Memory B cell (primary cell): ENCODE measurements at places on chromosomes 3 and 15.

DNA sequence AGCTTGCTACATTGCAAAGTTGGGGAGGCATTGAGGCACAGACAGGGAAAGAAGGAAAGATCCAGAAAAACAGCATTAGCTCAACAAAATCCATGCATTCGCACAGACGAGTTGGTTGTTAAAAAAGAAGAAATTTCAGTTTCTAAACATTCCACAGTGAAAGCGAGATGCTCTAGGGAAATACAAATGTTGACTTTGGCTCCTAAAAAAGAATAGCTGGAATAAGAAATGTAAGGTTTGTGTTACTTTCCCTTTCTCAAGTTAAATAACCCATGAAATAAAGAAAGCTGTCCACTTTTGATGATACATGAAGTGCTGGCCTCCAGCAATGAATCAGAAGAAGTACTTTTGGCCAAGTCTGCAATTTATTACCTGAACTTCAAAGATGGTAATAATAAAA lies 465.1 kb downstream of the ERC2 start:
- H3K27ac ChIP-seq = no peak overlapping the region
- no peak overlapping the region for H3K4me3 ChIP-seq
- no peak for DNase-seq
- H3K4me1 ChIP-seq = no peaks in the 10 kb centered on the region
- peaks cover under 1% of the 10 kb centered on the region for H3K27me3 ChIP-seq

DNA sequence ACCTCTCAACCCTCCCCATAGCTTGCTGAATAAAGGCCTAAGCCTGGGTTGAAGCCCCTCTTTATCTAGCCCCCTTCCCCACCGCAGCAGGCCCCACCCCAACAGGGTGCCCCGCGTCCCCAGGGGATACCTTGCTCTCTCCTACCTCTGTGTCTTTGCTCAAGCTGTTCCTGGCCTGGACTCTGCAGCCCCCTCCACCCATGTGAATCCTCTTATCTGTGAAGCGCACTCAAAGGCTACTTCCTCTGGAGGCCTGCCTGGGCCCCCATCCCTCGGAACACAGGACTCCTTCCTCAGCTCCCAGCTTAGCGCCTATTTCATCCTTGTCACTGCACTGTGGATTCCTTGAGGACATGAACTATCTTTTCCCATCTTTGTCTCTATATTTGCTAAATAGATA lies 61.4 kb upstream of the HERC1 start:
- DNase-seq = no peak
- no peak overlapping the region for H3K4me3 ChIP-seq
- no peaks in the 10 kb centered on the region for H3K36me3 ChIP-seq
- H3K27ac ChIP-seq = no peak overlapping the region
- H3K27me3 ChIP-seq = no peaks in the 10 kb centered on the region

- H3K36me3 ChIP-seq = no peaks in the 10 kb centered on the region
- H3K4me3 ChIP-seq = no peak overlapping the region
- no peaks in the 10 kb centered on the region for H3K4me1 ChIP-seq
- no peak for DNase-seq
- peaks cover 2% of the 10 kb centered on the region for H3K27me3 ChIP-seq
- H3K27ac ChIP-seq = no peak overlapping the region
Measured at GRCh38 chr15:71279757-71280141, 164.5 kb downstream of the THSD4 start.

- H3K36me3 ChIP-seq = no peaks in the 10 kb centered on the region
- H3K27ac ChIP-seq = no peak overlapping the region
- no peak overlapping the region for H3K4me3 ChIP-seq
- no peak for DNase-seq
- peaks cover 19% of the 10 kb centered on the region for H3K27me3 ChIP-seq
- peaks cover 42% of the 10 kb centered on the region for H3K4me1 ChIP-seq
Measured at GRCh38 chr3:16370872-16371740, 106.1 kb downstream of the OXNAD1 start.

DNA sequence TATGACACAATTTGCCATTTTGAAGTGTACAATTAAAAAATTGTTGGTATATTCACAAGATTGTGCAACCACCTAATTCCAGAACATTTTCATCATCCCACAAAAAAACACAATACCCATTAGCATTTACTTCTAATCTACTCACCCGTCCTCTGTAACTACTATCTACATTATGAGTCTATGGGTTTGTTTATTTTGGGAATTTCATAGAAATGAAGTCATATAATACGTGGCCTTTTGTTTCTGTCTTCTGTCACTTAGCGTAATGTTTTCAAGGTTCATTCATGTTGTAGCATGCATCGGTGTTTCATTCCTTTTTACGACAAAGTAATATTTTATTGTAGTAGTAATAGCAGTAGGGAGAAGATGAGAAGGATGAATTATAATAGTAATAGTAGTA lies 55.2 kb upstream of the CNTN6 start:
- H3K27me3 ChIP-seq = no peaks in the 10 kb centered on the region
- no peak for DNase-seq
- no peaks in the 10 kb centered on the region for H3K4me1 ChIP-seq
- H3K36me3 ChIP-seq = no peaks in the 10 kb centered on the region

DNA sequence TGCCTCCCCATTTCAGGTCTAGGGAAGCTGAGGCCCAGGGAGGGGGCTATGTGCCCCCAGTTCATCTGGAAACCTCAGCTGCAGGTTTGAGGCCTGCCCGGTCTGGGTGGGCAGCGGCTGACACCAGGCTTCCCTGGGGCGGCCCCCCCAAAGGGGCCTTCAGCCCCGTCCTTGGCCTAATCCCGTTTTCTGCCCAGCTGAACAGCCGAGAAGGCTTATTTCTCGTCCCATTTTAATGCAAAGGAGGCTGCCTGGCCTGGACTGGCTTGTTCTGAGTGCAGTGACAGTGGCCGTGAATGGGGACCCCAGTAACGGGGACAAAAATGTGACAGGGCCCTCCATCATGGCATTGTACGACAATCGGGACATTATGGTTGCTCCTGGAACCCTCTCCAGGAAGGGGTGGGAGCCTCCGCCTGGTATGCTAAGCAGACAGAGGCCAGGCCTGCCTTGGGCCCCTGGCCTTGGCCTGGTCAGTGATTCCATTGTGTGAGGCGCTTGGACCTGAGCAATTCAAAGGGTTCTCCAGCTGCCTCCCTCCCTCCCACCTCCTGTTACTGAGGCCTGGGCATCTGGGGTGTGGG lies 93.9 kb downstream of the WNT7A start:
- H3K27me3 ChIP-seq = peaks cover 28% of the 10 kb centered on the region
- no peaks in the 10 kb centered on the region for H3K36me3 ChIP-seq
- no peaks in the 10 kb centered on the region for H3K4me1 ChIP-seq
- H3K27ac ChIP-seq = no peak overlapping the region
- DNase-seq = no peak

GRCh38 chr3:106482451-106482850 lies 613.6 kb upstream of the CBLB start:
- H3K36me3 ChIP-seq = peaks cover 4% of the 10 kb centered on the region
- H3K27me3 ChIP-seq = no peaks in the 10 kb centered on the region
- H3K4me3 ChIP-seq = no peak overlapping the region
- H3K4me1 ChIP-seq = no peaks in the 10 kb centered on the region
- H3K27ac ChIP-seq = no peak overlapping the region
- DNase-seq = no peak

- peaks cover 9% of the 10 kb centered on the region for H3K36me3 ChIP-seq
- no peak overlapping the region for H3K4me3 ChIP-seq
- H3K4me1 ChIP-seq = peaks cover 35% of the 10 kb centered on the region
- H3K27ac ChIP-seq = no peak overlapping the region
Measured at GRCh38 chr15:98713585-98714001, 65.3 kb downstream of the IGF1R start.

DNA sequence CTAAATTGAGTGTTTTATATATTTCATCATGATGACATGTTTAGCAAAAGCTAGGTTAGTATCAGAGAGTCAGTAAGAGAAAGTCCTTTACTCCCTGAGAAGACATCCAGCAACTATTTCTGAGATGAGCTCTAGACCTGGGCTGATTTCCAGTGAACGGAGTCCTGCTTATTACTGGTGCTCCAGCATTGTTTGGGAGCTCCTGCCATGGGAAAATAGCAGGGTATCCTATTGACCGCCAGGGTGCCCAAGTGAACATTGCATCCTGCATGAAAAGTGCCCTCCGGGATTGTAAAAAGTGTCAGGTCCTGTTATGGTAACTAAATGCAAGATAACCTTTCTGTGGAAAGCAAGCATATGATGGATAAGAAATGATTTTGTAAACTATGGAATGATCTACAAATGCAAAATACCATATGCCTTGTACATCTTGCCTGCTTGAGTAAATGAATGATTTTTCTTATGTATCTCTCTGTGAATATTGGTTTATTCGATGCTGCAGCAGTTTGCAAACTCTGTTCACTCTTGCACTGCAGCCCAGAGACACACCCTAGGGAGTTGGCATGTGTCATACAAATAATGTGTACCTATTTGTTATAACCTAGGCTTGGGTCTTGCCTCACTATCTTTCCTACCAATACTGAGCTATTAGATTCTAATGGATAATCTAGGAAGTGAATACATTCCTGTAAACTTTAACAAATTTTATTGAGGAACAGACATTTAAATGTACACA lies 96.7 kb downstream of the IL5RA start:
- no peak overlapping the region for H3K27ac ChIP-seq
- no peak overlapping the region for H3K4me3 ChIP-seq
- peaks cover 9% of the 10 kb centered on the region for H3K4me1 ChIP-seq
- peaks cover 13% of the 10 kb centered on the region for H3K27me3 ChIP-seq
- DNase-seq = no peak
- no peaks in the 10 kb centered on the region for H3K36me3 ChIP-seq

DNA sequence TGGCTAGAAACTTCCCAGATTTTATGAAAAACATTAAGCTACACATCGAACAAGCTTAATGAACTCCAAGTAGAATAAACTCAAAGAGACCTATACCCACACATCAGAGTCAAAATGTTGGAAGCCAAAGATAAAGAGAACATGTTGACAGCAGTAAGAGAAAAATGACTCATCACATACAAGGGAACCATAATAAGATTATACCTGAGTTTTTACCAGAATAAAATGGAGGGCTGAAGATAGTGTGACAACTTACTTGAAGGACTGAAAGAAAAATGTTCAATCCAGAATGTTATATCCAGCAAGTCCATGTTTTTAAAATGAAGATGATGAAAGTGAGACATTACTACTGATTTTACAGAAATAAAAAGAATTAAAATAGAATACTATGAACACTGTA lies 22.8 kb downstream of the MYL3 start:
- no peaks in the 10 kb centered on the region for H3K27me3 ChIP-seq
- H3K4me1 ChIP-seq = peaks cover 3% of the 10 kb centered on the region
- no peak overlapping the region for H3K4me3 ChIP-seq

- no peaks in the 10 kb centered on the region for H3K27me3 ChIP-seq
- H3K27ac ChIP-seq = no peak overlapping the region
- no peak for DNase-seq
- no peak overlapping the region for H3K4me3 ChIP-seq
Measured at GRCh38 chr3:64861684-64862083, 173.9 kb upstream of the ADAMTS9 start.

DNA sequence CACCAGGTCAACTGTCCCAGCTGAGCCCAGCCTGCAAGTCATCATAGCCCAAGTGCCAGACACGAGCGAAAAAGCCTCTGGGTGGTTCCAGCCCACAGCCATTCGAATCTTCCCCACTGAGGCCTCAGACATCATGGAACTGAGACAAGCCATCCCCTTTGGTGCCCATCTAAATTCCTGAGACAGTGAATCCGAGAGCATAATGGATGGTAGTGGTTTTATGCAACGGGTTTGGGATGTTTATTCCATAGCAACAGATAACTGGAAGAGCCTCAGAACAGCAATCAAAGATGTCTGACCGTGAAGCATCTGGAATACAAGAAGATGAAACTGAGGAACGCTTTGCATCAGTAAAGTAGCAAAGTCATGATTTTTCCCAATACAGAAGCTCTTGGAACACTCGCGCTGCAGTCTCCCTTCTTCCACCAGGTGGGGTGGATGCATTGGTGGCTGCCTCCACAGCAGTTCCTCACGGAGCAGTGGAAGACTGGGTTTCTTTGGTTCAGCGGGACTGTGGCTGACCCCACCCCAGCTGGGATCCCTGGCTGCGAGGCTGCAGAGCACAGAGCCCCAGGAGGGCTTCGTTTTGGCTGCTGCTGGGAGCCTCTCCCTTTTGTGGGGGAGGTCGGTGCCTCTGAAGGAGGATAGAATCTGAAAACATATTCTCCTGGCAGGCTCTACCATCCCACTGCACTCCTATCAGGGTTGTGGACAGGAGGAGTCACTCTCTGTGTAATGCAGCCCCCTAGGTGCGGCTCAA lies 26.4 kb upstream of the PDE8A start:
- H3K4me1 ChIP-seq = peaks cover 8% of the 10 kb centered on the region
- H3K27me3 ChIP-seq = peaks cover 13% of the 10 kb centered on the region
- H3K27ac ChIP-seq = no peak overlapping the region
- H3K36me3 ChIP-seq = no peaks in the 10 kb centered on the region

- no peaks in the 10 kb centered on the region for H3K4me1 ChIP-seq
- peaks cover 1% of the 10 kb centered on the region for H3K36me3 ChIP-seq
- H3K27ac ChIP-seq = no peak overlapping the region
- DNase-seq = no peak
Measured at GRCh38 chr3:126295407-126295939, 61.7 kb downstream of the KLF15 start.

- no peaks in the 10 kb centered on the region for H3K27me3 ChIP-seq
- peak overlapping the region; percentile 55 for H3K4me3 ChIP-seq
Measured at GRCh38 chr3:112888381-112889085, 41.9 kb upstream of the CD200R1L start.

- H3K4me1 ChIP-seq = peaks cover 7% of the 10 kb centered on the region
- H3K27ac ChIP-seq = no peak overlapping the region
- H3K4me3 ChIP-seq = no peak overlapping the region
- no peak for DNase-seq
- no peaks in the 10 kb centered on the region for H3K36me3 ChIP-seq
- no peaks in the 10 kb centered on the region for H3K27me3 ChIP-seq
Measured at GRCh38 chr3:134881305-134881704, 86.2 kb downstream of the EPHB1 start.

DNA sequence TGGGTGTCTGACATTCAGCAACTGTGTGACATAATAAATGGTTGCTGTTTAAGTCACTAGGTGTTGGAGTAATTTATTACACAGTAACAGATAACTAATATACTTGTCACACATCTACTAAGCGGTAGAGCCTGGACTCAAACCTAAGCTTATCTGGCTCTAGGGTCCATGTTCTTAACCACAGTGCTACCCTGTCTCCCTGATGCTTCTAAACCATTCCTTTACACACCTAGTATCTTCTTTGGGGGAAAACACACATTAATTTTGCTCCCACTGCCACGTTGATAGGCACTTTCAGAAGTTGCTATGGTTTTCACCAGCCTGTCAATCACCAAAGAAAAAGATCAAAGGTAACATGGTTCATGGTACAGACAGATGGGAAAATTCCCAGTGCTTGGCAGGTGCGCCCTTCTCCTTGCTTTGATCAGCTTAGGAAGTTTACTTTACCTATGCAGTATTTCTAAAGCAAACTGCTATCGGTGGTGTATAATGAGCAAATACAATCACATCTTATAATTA lies 150.8 kb downstream of the PDZRN3 start:
- H3K27me3 ChIP-seq = peaks cover 3% of the 10 kb centered on the region
- H3K27ac ChIP-seq = no peak overlapping the region
- no peak for DNase-seq
- H3K36me3 ChIP-seq = no peaks in the 10 kb centered on the region

DNA sequence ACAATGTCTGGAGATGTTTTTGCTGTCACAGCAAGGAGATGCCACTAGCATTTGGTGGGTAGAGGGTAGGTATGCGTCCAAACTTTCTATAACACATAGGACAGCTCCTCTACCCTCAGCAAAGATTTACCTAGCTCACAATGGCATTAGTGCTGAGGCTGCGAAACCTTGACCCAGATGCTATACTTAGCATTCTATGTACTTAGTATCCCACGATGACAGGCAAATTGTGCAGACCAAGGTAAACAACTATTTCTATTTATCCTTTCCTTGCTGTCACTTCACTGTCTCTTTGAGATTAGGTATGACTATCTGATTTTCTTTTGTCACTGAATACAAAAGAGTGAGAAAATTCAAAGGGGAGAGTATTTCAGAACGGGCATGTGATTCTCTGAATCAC lies 265.2 kb upstream of the ZNF385D start:
- H3K27ac ChIP-seq = no peak overlapping the region
- no peaks in the 10 kb centered on the region for H3K36me3 ChIP-seq
- no peak for DNase-seq
- H3K27me3 ChIP-seq = no peaks in the 10 kb centered on the region
- no peak overlapping the region for H3K4me3 ChIP-seq
- H3K4me1 ChIP-seq = no peaks in the 10 kb centered on the region
